ENCODE measurements at places on chromosomes 2 and 18.

DNA sequence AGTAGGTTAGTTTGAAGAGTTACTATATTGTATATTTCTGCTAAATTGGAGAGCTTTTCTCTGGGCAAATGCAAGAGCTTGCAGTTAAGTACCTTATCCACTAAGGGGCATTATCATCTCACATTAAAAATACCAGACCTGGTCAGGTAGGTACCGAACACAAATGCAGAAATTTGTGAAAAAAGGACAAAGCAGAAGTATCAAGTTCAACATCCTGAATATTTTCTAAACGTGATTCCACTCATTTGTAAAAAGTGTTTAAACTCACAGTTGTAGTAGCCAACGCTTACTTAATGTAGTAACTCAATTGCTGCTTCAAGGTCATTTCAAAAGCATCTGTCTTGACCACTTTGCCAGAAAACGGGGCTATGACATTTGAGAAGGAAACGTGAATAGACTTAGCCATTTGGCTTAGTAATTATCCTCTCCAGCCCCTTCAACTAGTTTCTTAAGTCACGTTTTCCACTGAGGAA is 52.1 kb downstream of the CYRIA start:
- peak; percentile 46 for DNase-seq

DNA sequence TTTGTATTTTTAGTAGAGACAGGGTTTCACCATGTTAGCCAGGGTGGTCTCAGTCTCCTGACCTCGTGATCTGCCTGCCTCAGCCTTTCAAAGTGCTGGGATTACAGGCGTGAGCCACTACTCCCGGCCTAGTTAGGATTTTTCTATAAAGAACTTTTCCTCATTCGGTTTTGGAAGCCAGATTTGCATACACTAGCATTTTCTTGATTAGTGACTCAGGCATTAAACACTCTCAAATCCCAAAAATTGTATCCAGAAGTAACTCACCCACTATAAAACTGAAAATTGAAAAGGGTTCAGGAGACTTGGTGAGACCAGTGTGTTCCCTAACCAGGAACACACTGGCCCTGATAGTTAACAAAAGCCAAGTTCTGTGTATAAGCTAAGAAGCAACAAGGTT is 25.2 kb downstream of the EIF2AK3 start:
- DNase-seq: no peak

DNA sequence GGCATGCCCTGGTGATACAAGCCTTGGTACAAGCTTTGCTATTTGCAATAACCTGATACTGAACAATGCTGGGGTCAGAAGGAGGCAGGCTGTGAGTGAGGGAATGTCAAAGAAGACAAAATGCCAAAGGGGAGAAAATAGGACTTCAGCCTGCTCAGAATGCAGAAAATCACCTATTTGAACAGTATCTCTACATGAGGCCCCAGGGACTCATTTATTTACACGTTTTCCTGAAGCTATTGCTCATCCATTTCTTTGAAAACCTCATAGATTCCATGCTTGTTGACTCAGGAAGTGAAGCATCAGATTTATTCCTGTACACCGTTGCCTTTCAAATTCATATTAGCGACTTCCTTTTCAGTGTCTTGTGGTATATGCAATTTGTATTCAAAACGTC is 69.4 kb upstream of the CBLN2 start:
- DNase-seq: no peak

DNA sequence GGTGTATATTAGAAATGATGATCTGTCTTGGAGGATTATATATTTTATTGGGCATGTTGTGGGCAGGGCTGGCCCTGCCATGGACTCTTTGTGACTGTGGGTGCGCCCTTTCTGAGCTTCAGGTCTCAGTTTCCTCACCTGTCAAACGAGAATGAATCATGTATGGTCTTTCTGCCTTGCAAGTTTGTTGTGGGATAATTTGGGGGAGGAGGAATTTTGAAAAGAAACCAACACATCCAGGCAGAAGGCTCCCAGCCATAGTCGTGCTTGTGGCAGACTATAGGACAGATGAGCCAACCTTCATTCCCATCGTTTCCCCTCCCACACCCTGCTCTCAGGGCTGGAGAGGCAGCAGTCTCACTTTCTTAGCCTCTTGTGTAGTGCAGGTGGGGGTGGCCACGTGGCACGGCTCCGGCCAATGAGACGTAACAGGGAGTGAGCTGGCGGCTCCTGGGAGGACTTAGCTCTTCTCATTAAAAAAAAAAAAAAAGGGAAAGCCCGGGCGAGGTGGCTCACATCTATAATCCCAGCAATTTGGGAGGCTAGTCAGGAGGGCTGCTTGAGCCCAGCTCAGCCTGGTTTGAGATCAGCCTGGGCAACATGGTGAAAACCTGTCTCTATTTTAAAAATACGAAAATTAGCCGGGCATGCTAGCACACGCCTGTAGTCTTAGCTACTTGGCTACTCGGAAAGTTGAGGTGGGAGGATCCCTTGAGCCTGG is 63.1 kb downstream of the RHOB start:
- DNase-seq: no peak

DNA sequence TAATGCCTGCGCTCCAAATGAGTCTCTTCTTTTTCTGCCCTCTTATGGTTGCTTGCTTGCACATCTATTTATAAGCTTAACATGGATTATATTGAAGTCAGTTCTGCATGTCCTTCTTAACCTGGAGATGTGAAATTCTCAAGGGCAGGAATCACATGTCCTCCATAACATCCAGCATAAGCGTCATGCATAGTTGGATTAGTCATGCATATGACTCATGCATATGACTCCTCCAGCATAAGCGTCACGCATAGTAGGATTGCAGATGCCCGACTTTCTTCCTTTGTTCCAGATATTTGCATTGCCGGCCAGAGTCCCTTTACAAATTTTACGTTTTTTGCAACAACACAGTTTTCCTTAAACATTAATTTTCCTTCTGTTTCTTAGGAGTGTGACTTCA is 308.6 kb downstream of the TGIF1 start:
- no peak for DNase-seq

GRCh38 chr2:197399887-197400540 is 34.8 kb downstream of the SF3B1 start:
- DNase-seq: no peak

- no peak for DNase-seq
Measured at GRCh38 chr2:164574931-164575330, 46.4 kb downstream of the GRB14 start.

DNA sequence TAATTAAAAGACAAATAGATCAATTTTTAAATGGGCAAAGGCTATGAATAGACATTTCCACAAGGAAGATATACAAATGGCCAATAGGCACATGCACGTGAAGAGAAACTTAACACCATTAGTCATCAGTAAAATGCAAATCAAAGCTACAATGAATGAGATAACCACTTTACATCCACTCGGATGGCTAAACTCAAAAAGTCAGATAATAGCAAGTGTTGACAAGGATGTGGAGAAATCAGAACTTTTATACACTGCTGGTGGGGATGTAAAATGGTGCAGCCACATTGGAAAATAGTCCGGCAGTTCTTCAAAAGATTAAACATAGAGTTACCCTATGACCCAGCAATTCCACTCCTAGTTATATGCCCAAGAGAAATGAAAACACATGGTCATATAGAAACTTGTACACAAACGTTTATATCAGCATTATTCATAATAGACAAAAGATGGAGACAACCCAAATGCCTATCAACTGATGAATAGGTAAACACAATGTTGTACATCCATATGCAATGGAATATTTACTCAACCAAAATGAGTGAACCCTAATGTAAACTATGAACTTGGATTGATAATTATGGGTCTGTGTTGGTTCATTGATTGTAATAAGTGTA is 51.1 kb downstream of the SMAD7 start:
- no peak for DNase-seq

DNA sequence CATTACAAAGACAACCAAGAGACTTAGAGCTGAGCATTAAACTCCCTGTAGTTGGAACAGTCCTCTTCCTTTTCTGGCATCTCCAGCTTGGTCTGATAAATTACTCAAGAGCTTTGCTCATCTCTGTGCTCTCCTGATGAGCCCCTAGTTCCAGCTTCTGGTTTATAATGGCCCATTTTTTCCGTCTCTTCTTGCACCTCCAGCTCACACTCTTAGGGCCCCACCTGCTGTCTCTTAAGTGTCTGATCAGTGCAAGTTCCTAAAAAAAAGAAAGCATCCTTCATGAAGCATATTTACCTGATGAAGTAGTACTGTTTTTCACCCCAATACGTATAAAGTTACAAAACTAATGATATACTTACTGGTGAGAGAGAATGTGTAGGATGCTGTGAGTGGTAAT is 822.9 kb downstream of the RNF144A start:
- no peak for DNase-seq

DNA sequence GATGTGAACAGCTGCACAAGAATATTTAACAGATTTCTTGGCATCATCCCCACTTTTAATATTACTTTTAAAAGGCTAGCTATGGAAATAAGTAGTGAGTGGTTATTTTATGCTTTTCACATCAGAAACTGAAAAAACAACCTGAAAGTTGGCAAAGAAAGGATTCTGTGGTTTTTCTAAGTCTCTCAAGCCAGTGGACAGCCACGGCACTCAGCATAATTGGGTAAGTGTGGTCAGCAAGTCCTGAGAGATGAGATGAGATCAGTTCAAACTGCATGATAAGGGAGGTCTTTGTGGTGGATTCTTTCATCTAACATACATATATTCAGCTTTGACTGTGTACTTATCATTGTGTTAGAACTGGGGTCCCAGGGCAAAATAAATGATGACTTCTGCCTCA is 105.2 kb downstream of the LYPD6B start:
- DNase-seq: no peak

- DNase-seq: no peak
Measured at GRCh38 chr18:13265008-13265910, 46.7 kb downstream of the LDLRAD4 start.

GRCh38 chr18:21109936-21110712 is 1.5 kb downstream of the ROCK1 start:
- DNase-seq: no peak

GRCh38 chr2:184597571-184597991 is 748 bp upstream of the ZNF804A start:
- no peak for DNase-seq

DNA sequence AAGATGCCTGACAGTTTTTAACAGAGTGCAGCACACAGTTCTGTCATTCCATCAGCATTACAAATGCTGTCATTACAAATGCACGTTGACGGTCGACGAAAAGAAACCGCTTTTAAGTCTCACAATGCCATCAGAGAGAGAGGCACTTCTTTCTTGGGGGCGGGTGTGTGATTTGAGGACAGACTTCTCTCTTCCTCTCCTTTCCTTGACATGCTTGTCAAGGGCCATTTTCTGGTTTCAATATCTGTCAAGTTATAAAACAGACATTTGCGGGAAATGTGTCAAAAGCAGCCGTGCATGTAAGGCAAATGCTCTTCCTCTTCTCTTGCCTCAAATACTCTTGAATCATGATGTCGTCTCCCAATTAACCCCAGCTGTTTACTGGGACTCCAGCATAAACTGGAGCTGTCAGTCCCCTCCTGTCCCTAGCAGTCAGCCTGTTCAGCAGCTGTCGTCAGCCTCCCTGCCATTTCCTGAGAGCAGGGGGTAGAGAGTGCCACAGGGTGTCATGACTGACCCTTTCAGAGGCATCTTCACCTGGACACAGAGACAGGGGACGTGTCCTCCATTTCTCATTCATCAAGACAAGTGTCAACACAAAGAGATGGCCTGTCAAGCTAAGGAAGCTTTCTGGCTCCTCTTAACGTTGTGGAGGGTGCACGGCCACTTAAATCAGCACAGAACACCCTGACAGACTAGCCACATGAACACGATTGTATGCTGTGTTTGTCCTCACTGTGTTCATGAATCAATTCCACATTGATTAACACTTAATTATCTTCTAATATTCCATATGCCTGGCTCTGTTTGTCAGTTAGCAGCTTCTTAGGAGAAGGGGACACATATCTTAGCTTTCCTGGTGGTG is 305.4 kb upstream of the RAB6C start:
- DNase-seq: no peak

DNA sequence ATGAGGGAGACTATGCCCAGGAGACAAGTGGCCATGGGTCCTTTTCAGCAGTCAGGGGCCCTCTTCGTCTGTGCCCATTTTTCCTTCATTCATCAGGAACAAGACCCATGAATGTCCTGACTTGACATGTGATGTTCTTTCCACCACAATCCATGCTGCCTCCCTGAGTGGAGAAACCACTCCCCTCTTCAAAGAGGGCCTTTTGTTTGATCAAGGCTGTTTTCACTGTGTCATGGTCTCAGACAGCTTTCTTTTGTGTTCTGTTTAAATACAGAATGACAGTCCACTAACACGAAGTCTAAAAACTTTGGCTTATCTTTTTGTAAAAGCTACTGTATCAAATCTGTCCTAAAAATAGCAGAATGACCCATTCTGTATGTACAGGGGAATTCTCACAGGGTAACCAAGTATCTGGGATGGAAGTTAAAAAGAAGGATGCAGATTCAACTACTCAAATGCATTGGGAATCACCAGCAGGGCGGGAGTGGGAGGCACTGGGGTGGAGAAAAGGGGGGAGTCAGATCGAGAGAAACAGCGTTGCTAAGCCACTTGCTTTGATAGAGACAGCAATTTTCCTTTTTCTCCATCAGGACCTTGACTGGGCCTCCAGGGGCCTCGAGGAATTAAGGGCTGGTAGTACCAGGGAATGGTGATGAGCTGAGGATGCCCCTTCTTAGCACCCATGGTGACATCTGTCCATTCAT is 13.9 kb downstream of the LRP2 start:
- DNase-seq: no peak

DNA sequence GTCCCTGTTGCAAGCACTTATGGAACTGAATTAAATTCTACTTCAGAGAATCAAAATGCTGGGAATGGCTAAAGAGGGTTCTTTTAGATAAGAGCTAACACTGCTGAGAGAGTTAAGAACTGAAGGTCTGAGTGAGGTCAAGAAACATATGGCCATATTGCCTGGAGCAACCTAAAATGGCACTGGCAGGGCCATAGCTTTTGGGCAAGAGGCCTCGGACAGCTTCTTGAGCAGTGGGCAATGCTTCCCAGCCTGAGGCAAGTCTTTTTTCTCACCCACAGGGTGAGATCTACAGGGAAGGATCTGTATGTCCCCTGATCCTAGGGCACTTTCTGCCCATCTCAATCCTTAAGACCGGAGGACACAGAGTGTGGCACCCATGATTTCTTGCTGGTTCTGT is 244.6 kb upstream of the NT5C1B start:
- no peak for DNase-seq

DNA sequence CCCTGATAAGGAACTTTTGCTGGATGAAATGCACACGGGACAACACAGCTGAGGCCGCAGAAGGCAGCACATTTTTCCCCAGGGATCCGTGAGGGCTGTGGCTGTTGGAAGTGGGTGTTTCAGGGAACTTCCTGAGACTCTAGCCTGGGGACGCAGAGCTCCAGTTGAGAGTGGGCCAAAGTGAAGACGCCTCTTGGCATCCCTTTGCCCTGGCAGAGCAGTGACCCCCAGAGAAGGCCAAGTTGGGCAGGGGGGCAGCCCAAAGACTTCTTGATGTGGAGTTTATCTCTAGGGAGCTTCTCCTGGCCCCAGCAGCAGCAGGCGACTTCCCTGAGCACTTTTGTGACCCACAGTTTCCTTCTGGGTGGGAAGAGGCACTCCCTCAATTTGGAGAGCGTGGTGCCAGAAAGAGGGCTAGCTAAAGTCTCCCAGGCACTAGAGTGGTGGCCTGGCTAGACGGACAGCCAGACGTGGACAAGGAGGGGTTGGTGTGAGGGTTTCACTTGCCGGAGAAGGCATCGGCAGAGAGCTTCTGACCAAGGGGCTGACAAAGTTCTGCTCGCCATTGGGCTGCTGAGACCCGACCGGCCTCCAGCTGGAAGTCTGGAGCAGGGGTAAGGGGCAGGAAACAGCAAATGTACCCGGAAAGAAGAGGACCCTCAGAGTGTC is 108.8 kb downstream of the ACKR3 start:
- DNase-seq: no peak

All from naive B cell (primary cell).